ENCODE measurements at places on chromosomes 3 and 15.

- peak; percentile 12 for ATAC-seq
Observed at GRCh38 chr15:85592148-85592547, 202.6 kb downstream of the KLHL25 start.

DNA sequence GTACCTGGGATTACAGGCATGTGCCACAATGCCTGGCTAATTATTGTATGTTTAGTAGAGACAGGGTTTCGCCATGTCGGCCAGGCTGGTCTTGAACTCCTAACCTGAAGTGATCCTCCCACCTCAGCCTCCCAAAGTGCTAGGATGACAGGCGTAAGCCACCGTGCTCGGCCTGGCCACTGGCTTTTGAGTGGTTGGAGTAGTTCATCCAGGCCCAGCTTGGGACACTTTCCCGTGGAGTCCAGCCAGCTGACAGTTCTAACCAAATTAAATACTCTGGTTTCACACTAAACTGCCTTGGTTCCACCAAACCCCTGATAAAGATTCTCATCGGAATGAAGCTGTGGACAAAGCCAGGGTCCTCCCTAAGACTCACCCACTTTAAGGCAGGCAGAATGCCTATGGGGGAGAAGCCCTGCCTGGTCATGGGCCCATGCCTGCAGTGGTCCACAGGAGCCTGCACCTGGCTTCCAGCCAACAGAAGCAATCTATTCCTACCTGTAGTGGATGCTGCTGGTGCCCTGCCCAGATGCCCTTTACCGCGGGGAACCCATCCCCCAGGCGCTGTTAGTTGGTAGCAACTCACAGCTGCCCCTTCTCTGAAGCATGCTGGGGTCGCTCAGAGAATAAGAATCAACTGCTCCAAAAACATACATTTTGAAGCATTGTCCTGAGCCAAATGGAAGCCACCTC is 5.2 kb upstream of the SLC28A1 start:
- no peak for ATAC-seq

GRCh38 chr3:144085964-144086363 is 114.3 kb downstream of the DIPK2A start:
- ATAC-seq = peak; percentile 80

- ATAC-seq = peak; percentile 17
Observed at GRCh38 chr15:70033529-70034140, 64.1 kb downstream of the TLE3 start.

DNA sequence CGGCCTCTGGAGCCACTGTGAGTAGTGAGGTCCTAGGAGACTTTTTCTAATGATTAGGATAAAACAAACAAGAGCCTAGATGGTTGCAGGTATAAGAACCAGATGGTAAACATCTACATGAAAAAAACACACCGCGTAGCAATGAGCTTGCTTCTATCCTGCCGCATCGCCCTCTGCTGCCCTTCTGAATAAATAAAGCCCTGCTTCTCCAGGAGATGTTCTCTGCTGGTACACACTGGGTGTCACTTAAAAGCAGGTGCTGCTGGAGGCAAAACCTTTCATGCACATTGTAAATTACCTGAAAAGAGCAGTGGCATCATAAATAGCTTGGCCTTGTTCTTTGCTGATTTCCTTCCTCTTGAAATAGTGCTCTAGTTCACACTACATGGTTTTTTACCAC is 164.4 kb upstream of the TOPAZ1 start:
- no peak for ATAC-seq

GRCh38 chr3:5020242-5020722 is 41.0 kb downstream of the BHLHE40 start:
- ATAC-seq = peak; percentile 9

DNA sequence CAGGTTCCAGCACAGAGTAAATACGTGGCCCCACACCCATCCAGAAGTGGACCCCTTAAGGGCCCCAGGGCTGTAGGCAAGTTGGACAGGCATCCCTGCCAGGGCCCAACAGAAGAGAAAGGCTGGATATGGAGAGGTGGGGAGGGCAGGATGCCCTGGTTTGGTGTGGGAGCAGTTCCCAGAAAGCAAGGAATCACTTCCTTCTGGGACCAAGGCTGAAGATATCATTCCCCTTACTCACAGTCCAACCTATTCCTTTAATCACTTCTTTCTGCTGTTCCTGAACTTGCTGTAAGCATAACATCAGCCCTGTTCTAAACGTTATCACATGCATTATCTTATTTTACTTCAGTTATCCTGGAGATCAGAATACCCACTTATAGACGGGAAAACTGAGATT is 6.1 kb upstream of the MESP2 start:
- no peak for ATAC-seq

DNA sequence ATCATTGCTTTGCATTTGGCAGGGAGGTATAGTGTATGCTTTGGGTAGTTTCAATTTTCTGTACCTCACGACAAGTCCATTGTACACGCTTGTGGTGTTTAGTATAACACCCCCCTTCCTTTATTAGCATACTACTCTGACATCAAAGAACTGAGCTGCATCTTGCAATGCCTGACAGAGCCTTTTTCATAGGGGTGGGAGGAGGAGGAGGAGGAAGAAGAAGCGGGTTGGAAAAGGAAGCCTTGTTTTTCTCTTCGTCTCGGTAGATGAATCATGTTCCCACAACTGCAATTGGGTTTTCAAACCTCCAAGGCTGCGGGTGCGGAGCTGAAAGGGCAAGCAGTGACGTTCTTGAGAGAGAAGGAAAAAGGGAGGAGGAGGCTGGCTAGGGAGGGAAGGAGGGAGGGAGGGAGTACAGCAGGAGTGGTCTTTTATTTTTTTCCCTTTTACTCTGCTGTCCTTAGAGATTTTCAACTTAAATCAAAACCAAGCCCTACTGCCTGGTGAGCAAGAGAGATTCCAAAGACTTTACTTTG is 175.7 kb downstream of the KLHL25 start:
- ATAC-seq = peak; percentile 69

DNA sequence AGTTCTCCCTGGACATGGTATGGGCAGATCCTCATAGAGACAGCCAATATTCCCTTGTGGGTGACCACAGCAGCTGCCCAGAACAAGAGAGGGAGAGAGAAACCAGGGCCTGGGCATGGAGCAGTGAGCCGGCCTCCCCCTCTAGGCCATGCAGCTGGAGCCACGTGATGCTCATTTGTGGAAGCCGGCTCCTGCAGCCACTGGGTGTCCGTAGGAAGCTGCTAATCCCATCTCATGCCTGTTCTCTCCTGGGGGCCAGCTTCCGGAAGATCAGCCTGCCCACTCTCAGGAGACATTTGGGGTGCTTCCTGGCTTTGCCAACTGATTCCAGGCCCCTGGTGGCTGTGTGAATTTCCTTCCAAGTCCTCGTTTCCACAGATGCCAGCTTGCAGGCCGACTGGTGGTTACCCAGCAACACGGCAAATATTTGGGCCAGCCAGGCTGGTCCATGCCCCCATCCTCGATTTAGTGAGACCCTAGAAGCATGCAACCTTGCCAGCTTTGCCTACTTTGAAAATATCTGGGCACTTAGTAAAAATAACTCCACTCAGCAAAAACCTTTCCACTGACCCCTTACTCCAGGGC is 55.3 kb downstream of the LINGO1 start:
- no peak for ATAC-seq

- no peak for ATAC-seq
Observed at GRCh38 chr3:143783851-143784370, 64.4 kb downstream of the SLC9A9 start.

DNA sequence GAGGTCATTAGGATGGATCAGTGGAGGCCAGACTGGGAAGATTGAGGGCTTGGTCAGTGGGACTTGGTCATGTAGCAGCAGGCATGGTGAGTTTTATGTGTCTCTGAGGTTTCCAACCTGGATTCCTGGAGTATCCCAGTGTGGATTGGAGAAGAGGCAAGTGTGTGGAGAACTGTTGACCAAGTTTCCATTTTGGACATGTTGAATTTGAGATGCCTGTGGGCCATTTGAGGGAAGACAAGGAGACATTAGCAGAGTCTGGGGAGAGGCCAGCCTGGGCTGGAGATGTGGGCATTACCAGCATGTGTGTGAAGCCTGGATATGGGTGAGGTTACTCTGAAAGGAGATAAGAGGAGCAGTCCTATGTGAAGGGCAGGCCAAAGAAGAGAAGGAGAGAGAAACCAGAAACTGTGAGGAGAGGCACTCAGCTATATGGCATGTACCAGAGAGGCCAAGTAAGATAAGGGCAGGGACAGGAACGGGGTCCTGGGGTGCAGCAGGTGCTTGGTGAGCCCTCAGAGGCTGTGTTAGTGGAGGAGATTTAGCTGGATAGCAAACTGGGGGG is 4.3 kb downstream of the SLC25A38 start:
- no peak for ATAC-seq

DNA sequence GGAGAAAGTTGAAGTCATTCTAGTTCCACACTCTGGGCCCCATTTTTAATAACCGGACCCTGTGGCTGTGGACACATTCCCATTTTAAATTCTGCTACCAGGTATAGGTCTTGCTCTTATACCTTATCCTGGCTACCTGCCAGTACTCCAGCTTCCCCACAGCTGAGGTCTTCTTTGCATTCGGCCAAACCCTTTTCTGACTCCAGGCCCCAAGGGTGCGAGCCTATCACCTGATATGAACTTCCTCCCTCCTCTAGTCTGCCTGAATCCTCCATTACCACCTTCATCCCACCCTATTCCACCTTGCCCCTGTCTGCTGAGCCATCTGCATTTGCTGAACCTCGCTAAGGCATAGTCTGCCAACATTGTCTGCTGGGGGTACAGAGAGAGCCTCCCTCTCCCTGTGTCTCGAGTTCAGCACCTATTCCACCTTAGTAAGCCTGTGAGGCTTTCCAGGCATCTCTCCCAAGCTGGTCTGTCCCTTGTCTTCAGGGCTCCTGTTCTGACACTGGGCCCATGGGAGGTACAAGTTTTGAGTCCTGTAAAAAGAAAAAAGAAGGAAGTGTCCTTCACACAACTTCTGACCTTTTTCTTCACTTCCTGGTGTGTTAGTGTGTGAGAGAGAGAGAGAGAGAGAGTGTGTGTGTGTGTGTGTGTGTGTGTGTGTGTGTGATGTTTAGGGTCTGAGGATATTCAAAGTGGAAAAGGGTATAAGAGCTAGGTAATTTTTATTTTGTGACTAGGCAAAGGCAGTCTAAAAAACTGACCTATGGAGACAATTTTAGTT is 27.0 kb downstream of the PDE8A start:
- no peak for ATAC-seq

DNA sequence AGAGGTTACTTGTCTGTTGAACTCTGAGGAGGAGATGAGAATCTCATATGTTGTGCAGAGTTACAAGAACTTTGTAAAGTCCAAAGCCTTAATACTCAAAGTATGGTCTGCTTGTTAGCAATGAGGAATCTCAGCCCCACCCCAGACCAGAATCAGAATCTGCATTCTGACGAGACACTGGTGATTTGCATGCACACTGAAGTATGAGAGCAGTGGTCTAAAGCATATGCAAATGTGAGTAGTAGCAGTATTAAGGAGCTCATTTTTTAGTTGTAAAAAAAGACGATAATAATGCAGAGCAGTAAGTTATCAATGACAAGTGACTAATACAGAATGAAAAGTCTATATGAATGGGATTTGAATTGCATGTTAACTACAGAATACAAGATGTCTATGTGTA is 327.7 kb downstream of the RYR3 start:
- no peak for ATAC-seq

GRCh38 chr15:98776607-98777281 is 128.4 kb downstream of the IGF1R start:
- ATAC-seq = no peak

- ATAC-seq = no peak
Observed at GRCh38 chr3:119551598-119551997, 7.8 kb downstream of the CD80 start.

DNA sequence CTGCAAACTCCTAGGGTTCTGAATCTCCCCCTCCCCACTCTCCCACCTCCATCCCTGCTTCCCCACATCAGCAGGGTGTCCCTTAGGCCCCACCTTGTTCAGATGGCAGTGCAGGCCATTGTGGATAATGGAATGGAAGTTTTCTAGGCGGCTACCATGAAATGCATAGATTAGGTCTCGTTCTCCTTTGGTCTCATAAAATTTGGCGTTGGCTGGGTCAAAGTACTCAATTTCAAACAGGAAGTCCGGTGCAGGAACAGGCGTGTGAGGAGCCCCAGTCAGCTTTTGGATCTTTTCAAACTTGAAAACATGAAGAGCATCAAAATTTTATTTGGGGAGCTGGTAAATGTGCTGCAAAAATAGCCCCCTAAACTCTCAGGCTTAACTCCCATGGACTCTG is 20.2 kb downstream of the PARP16 start:
- ATAC-seq = no peak

- no peak for ATAC-seq
Observed at GRCh38 chr3:173743111-173743510, 345.6 kb downstream of the NLGN1 start.

- ATAC-seq = no peak
Observed at GRCh38 chr15:60679256-60679655, 200.3 kb upstream of the ICE2 start.

DNA sequence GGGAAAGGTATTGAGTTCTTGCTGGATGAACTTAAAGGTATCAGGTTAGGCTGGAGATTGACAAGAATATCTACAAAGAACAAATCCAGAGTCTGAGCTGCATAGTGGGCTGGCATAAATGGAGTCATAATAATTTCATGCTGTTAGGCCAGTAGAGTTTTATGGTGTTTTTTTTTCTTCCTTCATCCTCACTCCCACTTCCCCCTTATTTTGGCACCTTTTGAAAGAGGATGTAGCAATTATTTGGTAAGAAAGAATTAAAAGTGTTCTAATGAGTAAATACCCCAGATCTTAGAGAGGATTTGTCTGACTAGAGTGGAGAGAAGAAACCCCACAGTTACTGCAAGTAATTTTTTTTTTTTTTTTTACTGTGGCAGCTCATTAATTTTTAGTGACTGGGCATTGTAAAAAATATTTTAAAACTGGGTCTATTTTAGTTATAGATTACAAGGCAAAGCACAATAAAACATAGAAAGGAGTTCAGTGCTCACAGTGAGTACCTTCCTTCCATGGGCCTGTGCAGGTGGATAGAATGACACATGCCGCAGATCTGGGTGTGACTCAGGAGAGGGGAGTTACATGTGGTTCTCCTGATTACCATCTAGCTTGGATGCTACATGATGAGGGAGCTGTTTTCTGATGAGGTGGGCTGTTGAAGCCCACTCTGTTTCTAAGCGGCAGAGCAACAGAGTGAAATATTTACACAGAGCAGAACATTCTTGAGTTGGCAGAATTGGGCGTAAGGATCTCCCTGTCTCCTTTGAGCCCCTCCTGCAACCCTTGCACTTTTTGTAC is 5.3 kb downstream of the EDEM1 start:
- no peak for ATAC-seq

DNA sequence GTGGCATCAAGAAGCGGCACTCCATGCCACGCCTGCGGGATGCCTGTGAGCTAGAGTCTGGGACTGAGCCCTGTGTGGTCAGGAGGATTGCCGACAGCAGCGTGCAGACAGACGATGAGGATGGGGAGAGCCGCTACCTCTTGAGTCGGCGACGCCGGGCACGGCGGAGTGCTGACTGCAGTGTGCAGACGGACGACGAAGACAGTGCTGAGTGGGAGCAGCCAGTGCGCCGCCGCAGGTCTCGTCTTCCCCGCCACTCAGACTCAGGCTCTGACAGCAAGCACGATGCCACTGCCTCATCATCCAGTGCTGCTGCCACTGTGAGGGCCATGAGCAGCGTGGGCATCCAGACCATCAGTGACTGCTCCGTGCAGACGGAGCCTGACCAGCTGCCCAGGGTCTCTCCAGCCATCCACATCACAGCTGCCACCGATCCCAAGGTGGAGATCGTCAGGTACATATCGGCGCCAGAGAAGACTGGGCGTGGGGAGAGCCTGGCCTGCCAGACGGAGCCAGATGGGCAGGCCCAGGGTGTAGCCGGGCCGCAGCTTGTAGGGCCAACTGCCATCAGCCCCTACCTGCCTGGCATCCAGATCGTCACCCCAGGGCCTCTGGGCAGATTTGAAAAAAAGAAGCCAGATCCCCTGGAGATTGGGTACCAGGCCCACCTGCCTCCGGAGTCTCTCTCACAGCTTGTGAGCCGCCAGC is 16.8 kb upstream of the APEH start:
- ATAC-seq = no peak

All from esophagus mucosa (tissue), 1 donor.